ENCODE measurements at places on chromosomes 2 and 18.

DNA sequence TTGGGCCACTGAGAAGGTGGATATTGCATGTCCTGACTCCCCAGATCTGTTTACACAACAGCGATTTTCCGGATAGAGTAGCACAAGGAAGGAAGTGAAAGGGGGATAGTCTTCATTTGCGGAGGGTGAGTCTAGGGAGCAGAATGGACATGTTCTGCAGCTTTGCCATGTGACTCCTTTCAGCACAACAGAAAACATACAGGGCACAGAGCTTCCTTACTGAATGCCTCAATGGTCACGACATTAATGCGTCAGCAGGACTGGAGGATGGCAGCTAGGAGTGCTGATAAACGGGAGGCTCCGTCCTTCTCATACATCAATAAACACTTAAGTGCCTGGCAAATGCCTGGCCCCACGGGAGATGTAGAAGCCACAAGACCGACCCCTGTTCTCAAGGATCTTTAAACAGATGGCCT, 163.0 kb downstream of the FAM210A start:
- no peak for DNase-seq

DNA sequence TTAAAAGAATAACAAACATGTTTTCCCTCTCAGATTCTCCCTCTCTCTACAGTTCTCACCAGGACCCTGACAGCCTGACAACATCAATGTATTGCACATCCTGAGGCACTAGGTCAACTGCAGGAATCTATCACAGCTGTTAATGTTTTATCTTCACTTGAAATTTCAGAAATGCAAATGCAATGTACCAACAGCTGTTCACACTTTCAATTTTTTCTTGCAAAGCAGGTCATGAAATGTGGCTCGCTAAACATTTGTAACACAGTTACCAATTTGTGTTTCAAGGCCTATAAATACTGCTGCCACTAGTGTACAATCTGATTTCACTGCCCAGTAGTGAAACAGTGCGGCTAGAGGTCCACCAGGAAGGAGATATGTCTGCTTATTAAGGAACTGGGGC, 147.8 kb downstream of the EXOC6B start:
- no peak for DNase-seq

DNA sequence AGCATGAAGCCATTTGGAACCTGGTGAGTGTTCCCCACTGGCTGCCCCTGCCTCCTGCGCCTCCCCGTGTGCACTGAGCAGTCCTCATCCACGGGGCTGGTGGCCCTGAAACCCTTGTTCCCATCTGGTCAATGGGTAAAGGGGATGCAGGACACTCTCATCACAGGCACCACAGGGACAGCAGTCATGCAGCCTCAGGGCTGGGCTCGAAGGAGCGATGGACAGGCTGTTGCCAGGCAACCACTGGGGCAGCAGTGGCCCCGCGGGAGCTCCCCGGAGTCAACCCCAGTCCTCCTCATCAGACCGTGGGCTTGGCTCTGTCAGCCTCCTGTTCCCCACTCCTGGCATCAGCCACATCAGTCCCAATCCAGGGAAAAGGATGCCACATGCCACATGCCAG, 509.5 kb downstream of the EIPR1 start:
- DNase-seq: no peak

- DNase-seq: no peak
Observed at GRCh38 chr2:217162533-217162932, 302.7 kb upstream of the TNP1 start.

GRCh38 chr2:8441371-8441770, 240.5 kb upstream of the ID2 start:
- DNase-seq: no peak

- no peak for DNase-seq
Observed at GRCh38 chr2:234905547-234906265, 46.1 kb upstream of the SH3BP4 start.

DNA sequence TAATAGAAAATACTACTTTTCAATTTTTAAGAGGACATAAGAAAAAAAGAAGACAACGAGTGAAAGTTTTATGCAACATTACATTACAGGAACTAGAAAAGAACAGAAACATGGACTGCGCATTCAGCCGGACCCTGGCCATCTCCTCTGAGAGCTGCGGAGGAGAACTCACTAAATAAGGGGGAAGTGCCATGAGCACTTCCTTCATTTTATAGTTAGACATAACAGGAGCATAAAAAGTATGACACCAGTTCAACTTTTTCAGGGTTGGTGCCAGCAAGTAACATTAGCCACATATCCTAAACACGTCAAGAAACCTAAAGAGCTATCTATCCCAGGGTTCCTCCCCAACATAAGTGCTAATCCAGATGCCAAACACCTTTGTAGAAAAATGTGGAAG, 78.0 kb upstream of the SERTAD2 start:
- no peak for DNase-seq

DNA sequence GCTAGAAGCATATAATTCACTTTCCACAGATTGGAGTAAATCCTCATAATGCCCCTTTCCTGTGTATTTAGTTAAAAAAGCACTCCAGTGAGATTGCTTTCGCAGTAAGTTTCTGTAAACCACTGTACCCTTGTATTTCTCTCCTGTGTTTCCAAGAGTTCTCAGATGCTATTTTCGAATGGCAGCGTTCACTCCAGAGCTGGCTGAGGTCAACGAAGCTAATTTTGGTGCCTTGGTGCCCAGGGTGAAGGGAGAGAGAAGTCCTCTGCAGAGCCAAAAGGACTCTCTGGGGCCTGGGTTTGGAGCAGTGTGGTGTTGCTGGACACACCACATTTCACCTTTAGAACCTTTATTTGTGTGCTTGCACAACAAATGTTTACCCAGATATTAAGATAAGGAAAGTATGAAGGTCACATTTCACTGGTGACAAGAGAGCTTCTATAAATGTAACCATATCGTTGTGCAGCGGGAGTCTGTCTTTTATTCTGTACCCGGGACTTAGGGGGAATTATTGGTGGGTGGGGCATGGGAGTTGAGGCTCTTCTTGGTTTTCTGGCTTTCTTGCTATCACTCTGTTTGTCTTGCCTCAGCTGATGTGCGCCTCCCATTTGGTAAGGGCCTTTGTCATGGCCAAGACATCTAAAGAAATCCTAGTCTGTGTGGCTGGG, 9.9 kb downstream of the EPAS1 start:
- DNase-seq: no peak

GRCh38 chr2:43569921-43570320, 25.9 kb downstream of the THADA start:
- no peak for DNase-seq

DNA sequence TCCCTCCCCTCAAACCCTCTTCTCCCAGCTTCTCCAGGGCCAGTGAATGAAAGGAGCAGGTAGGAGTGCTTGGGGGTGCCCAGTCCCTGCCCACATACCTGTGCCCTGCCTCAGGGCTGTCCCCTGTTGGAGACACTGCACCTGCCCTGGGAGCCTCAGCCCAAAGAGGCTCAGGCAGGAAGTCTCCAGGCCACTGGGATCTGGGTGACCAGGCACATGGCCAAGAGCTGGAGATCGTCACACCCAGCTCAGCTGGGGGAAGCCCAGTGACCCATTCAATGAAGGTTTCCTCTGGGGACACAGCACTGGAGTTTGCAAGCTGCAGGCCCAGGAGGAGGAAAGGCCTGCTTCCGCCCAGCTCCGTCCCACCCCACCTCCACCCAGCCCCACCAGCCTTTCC, 156.4 kb downstream of the ZFP36L2 start:
- no peak for DNase-seq

DNA sequence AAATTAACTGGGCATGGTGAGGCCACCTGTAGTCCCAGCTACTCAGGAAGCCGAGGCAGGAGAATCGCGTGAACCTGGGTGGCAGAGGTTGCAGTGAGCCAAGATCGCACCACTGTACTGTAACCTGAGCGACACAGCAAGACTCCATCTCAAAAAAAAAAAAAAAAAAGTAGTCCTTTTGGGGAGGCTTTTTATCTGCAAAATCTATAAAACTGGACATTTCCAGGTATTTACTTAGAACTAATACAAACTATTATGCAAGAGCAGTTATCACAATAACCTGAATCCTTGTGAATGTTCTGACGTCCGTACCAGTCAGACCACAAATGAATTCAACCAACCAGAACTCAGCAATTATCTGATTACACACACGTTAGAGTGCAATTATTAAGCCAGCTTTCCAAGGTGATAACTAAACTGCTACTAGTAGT, 8.8 kb upstream of the RAPH1 start:
- no peak for DNase-seq

DNA sequence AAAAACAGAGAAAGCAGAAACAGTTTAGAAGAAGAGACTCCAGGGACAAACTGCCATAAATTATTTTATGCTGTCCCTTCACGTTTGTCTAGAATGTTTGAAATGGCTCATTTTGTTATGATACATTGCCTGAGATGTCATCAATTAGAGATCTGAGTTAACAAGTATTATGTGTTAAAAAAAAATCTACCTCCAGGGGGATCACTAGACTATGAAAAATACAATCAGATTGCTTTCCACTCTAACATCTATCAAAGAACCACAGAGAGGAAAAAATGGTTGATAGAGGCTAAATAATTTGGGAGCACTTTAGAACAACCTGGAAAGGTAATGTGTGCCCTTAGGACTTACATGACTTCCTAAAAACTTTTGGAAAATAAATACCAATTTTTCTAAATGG, 103.8 kb upstream of the CCDC150 start:
- no peak for DNase-seq

GRCh38 chr2:37665604-37666362, 5.7 kb downstream of the CDC42EP3 start:
- DNase-seq: no peak

GRCh38 chr2:105582952-105583660, 161.6 kb upstream of the NCK2 start:
- DNase-seq: no peak

GRCh38 chr2:222848862-222849261, 12.0 kb upstream of the ACSL3 start:
- DNase-seq: no peak

Data from stimulated activated CD4-positive, alpha-beta T cell treated with anti-CD3 and anti-CD28 coated beads, TNF-alpha, amount 100 ng/mL, for 4 hours (primary cell).